Stimulated activated CD4-positive, alpha-beta T cell treated with anti-CD3 and anti-CD28 coated beads, Interleukin-15, amount 100 ng/mL, for 1 hour (primary cell): ENCODE measurements at places on chromosomes 13 and 19.
A peak's percentile ranks its signal among the peaks of the same experiment; 100 is the strongest.

- no peak for DNase-seq
Measured at GRCh38 chr13:37709318-37709717, 110.8 kb upstream of the POSTN start.

DNA sequence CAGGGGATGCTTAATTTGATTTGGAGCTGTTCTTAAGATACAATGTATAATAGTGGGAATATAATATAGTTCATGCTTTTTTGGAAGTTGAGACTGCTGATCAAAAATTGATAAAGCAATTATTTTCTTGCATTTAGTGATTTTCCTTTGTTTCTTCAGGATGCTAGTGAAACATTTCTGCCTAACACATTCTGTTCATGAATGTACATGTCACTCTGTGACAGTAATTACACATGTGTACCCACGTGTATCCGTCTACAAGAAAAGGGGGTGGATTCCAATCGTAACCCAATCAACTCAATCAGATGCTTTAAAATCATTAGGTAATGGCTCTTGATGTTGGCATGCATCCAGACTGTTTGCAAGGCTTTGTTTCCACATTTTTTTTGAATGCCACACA lies 5.0 kb upstream of the FRY start:
- no peak for DNase-seq

DNA sequence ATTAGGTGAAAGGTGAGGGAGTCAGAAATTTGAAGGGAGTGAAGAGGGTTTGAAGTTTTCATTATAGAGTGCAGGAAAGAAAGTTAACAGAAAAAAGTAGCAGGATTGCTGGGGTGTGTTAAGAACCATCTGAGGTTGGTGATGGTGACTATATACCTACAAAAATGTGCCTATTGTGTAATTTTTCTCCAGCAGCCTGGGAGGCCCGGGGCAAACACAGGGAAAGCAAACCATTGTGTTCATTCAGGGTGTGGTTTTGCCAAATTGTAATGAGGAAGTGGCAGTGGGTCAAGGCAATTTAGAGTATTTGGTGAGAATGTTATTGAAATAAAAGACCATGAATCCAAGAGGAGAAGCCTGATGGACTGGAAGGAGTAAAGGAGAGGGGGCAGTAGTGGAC lies 8.2 kb upstream of the SUCLA2 start:
- DNase-seq = no peak

DNA sequence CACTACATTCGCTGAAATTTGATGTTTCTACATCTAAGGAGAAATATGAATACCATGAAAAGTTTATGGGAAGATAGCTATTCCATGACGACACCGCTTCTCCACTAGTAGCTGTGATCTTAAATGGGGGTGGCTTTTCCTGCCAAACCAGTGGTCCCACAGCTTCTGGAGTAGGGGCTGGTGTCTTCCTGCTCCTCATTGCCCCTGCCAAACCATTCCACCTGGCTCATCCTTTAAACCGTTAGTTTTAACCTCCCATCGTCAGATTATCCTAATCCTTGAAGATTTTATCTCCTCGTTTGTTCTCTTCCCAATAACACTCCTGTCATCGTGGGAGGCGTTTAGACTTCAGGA lies 568 bp upstream of the ZNF230 start:
- DNase-seq = no peak

- peak; percentile 87 for DNase-seq
Measured at GRCh38 chr13:36818804-36819738, at the start of gene RFXAP. TSS of gene RFXAP (plus strand) at chr13:36819222. CDS start at chr13:36819358, 136 bp downstream.

DNA sequence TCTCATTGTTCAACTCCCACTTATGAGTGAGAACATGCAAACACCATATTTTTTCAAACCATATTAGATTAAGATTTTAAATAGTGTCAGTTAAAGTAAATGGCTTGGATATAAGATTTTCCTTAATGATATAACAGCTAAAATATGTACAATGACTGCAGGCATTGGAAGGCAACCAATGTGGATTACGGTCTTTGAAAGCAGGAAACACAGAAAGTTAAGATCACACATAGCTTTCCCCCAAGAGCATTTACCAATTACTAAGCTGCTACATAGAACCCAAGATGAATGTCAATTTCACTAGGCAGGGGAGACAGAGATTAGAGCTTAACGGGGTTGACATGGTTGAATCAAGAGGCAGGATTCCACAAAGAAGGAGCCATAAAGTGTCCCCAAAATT lies 173.2 kb upstream of the TRPC4 start:
- no peak for DNase-seq

DNA sequence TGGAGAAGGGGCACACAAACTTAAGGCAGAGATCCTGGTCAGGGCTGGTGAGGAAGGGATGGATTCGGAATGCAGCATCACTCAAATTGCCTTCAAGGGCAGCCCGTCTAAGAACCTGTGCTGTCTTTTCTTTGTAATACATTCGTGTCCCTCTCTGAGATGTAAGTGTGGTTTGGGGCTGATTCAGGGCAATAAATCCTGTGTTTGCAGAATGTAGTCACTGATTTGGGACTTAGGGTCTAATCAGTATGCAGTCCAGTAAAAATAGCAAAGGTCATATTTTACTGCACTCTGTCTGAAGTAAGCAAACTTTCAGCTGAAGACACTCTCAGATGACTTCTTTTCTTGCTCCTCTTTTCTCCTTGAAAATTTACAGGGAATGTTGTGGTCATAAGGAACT lies 93.8 kb upstream of the C1QTNF9B start:
- DNase-seq = no peak

- no peak for DNase-seq
Measured at GRCh38 chr13:114130131-114130836, 2.1 kb downstream of the RASA3 start.

GRCh38 chr13:38849315-38849714 lies 141.3 kb downstream of the STOML3 start:
- no peak for DNase-seq

DNA sequence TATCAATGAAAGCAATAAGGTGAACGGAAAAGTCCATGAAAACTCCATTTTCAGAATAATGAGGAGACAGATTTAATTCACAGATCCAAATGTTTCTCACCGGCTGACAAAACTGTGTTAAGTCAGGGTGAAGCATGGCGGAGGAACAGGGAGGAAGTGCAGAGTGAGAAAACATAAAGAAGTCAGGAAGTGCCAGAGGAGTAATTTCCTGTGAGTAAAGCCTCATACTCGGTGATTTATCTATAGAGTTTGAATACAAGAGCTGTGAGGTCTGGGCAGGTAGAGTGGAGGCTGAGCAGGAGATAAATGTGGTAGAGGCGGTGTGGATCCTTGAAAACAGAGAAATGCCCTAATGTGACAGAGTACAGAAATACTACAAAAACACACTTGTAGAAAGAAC lies 11.4 kb downstream of the CARD8 start:
- DNase-seq = no peak

- DNase-seq = no peak
Measured at GRCh38 chr13:94063096-94063495, 416.4 kb downstream of the DCT start.

- DNase-seq = no peak
Measured at GRCh38 chr13:104485571-104485970, 1419.4 kb upstream of the SLC10A2 start.

GRCh38 chr19:29170554-29170953 lies 42.4 kb downstream of the UQCRFS1 start:
- no peak for DNase-seq

DNA sequence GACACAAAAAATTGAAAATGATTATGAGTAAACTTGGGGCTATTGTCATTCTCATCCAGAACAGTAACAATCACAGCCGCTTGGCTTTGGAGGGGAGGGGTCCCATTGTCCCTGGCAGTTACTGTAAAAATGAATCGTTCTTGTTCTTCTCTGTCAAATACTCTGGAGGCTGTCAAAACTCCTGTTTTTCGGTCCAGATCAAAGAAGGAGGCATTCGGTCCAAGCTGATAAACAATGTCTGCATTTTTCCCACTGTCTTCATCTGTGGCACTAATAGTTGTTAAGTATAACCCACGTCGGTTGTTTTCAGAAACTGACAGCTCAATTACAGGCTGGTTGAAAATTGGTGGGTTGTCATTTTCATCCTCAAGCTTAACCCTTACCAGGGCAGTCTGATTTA lies 3.4 kb downstream of the PCDH9 start:
- DNase-seq = no peak

GRCh38 chr13:45728759-45729158 lies 26.6 kb downstream of the CBY2 start:
- DNase-seq = no peak

DNA sequence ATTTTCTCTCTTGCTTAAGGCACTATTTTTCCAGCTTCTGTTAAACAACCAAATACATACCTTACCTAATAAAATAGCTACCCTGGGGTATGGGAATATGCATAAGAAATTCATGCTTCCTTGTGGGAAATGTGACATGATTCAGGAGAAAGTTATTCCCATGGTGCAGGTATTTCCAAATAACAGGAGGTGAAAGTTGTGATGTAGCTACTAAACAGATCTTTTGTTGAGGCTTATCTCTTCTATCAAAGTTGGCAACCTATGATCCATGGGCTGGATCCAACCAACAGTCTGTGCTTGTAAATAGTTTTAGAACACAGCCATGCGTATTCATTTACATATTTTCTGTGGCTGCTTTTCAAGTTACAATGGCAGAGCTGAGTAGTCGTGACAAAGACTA lies 177.8 kb upstream of the NBEA start:
- DNase-seq = no peak

GRCh38 chr19:48833977-48834376 lies 2.3 kb downstream of the HSD17B14 start:
- DNase-seq = no peak

DNA sequence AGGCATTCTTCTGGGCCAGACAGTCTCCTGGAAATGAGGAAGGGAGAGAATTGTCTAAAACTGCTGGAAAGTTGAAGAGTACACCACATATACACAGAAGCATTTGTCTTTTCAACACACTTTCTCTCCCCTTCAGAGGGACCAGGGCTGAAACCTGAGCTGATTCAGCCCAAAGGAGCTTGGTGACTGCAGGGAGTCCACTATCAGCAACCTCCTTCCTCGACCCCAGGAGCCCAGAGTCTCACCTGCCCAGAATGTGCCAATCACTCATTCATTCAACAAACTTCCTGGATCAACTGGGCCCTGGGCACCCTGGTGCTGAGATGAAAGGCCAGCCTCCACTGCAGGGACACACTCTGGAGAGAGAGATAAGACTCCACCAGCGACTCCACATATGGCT lies 128.9 kb upstream of the VSTM2B start:
- no peak for DNase-seq

GRCh38 chr19:35248310-35249145 lies at the start of gene LSR:
TSS of gene LSR (plus strand) at chr19:35249002. CDS start at chr19:35249023, 21 bp downstream.
- peak; percentile 53 for DNase-seq
